ENCODE measurements at places on chromosomes 2 and 18. TPM values are rescaled to one million over a fixed set of nuclear protein-coding genes. Genes with fewer than 3 reads are reported as not detected.

Gene IKZF2
- 4.2 TPM for total RNA-seq

Gene KCNJ13
- total RNA-seq = not detected

GRCh38 chr2:57313678-57314077 lies 732.9 kb upstream of the VRK2 start:
- no peak for DNase-seq

Gene FNDC4
- 14.1 TPM for total RNA-seq

- no peak for DNase-seq
These were observed 101.3 kb downstream of the RAD51AP2 start for GRCh38 chr2:17416884-17417391.

DNA sequence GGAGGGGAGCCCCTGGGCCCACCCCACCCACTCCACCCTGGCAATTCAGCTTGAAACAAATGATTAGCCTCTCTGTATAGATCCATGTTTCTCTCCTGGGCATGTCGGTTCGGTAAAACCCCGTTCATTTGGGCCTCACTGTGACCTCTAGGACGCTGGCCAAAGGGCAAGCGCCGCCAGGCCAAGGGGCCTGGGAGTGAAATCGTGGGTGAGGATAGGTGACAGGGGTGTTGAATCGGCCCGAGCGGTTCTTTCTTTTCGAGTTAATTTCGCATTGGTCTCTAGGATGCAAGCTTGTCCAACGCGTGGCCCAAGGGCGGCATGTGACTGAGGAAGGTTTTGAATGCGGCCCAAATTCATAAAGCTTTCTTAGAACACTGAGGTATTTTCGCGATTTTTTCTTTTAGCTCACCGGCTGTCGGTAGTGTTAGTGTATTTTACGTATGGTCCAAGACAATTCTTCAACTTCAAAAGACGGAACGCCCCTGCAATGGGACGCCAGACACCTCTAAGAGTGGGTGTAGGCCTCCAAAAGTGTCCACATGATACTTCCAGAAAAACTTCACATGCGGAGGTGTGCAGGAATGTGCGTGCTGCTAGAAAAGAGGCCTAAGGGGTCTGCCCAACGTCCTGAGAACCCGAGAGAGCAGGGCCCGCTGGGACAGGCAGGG lies 9.8 kb upstream of the ARID5A start:
- DNase-seq = no peak

GRCh38 chr18:63062246-63062645 lies 257.3 kb downstream of the BCL2 start:
- DNase-seq = no peak

GRCh38 chr2:100752628-100753333 lies 67.2 kb upstream of the NPAS2 start:
- no peak for DNase-seq

DNA sequence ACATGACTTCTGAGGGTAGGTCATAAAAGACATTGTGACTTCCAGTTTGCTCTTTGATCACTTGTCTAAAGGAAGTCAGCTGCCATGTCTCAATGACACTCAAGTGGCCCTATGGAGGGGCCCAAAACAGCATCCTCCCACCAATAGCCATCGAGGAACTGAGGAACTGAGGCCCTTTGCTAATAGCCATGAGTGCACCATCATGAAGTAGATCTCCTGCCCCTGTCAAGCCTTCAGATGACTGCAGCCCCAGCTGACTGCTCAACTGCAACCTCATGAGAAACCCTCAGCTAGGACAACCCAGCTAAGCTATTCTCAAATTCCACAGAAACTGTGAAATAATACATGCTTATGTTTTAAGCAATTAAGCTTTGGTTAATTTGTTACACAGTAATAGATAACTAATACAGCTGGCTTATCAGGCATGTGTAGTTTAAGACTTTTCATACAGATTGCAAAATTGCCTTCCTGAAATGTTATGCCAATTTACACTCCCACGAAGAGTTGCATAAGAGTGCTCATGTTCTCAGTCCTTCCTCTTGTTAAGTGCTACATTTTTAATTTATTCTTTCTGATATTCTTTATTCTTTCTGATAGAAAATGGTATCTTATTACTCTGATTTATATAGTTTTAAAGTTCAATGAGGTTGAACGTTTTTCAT lies 105.6 kb upstream of the NDUFV2 start:
- DNase-seq = no peak

Gene MC2R
- total RNA-seq = not detected

DNA sequence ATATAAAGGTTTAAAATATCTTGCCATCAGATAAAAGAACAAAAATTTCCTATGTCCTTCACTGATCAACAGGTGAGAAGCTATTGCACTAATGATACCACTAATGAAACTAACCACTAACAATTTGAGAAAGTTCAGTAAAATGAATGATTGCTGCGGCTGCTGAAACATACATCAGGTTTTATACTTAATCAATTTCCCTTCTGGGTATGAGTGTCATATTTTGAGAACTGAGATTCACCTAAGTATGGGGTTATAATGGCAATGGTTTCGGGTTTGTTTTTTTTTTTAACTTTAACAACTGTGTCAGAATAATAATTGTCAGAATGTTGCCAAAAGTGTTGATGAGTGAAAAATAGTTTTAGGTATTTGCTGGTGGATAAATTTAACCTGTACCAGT lies 151.3 kb upstream of the SLC39A10 start:
- no peak for DNase-seq

Gene CNOT9
- 61.9 TPM for total RNA-seq

DNA sequence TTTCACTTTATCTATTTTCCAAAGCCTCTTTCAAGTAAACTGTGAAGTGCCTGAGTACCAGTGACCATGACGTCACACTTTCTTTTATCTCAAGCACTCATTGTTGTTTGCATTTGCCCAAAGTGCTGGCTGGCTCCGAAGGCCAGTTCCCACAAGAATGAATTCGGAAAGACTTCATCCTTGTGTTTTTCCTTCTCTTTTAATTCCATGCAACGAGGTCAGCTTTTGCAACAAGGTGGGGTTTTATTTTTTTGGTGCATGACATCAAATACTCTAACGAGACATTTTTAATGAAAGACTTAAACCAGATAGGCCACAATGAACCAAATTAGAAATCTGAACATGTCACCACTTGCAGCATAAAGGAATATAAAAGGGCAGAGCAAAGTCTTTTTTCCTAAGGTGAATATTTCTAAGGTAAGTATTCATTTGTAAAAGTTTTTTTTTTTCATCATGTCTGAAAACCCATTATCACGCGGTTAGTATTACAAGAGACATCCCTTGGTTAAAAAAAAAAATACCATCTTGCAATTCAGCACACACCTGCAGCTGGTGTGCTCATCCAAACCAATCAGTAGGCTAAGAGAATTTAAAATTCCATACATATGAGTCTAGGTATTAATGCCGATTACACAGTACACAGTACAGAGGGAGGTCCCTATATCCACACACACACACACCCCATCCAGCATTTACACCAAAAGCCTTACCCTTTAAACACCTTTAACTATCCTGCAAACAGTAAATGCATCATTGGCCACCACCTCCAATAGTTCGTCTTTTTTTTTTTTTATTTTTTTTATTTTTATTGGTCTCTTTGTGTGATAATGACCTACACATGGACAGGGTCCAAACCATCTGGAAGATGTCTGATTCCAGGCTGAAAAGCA lies 2.3 kb downstream of the ARL4C start:
- DNase-seq = no peak

DNA sequence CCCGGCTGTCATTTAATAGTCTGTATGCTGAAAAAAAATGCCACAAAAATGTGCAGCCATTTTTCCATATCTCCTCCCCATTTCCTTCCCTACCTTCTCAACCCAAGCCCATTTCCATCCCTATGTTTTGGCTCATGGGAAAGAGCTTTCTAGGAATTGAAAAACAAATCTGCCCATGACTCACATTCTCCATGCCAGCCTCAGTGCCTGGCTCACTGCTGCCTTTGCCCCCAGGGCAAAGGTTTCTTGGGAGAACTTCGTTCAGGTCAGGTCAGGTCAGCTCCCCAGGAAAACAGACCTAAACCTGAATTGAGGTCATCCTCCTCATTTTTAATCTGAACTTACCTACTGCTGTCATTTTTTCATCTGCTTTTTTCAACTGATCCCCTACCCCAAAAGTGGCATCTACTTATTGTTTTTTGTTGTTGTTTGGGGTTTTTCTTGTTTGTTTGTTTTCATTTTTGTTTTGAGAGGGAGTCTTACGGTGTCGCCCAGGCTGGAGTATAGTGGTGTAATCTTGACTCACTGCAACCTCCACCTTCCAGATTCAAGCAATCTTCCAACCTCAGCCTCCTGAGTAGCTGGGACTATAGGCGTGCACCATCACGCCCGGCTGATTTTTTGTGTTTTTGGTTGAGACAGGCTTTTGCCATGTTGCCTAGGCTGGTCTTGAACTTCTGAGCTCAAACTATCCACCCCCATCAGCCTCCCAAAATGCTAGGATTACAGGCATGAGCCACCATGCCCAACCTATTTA lies 66.7 kb downstream of the FECH start:
- no peak for DNase-seq

DNA sequence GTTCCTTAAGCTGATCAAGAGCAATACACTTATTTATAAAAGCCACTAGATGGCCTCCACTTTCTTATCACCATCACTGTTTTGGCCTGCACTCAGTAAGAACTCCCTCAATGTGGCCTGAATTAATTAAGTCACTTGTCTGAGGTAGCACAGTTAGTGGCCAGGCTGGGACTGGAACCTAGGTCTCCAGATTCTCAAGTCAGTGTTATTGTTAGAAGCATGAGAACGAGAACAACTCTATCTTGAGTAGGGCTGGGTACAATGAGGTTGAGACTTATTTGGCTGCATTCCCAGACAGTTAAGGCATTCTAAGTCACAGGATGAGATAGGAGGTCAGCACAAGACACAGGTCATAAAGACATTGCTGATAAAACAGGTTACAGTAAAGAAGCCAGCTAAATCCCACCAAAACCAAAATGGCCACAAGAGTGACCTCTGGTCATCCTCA lies 115.8 kb downstream of the SS18 start:
- DNase-seq = no peak

DNA sequence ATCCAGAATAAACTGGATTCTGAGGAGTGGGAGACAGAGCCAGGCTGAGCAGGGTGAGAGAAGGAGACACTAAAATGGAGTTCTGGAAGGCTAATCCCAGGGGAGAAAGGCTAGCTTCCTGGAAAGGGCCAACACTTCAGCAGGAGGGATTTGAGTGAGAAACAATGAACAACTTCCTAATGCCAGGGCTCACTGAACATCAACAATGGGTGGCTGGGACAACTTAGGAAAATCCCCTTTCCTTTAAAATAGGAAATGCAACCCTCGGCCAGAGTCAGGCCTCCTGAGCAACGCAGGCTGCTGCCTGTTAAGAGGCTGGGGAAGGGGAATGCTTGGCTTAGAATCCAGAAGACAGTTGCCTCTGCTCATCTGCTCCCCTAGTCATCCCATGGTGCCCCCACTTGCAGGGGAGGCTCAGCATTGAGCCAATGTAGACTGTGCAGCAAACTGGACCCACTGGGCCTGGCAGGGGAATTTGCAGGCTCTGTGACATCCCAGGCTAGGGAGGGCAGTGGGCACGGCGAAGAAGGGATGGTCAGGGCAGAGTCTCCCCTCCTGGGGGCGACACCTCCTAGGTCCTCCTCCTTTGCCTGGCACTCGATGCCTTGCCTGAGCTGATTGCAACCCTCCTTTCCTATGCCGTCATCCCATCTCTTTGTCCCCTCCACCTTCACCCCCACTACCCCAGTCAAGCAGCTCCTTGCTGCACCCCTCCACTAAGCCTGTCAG lies 182.5 kb downstream of the TNS1 start:
- no peak for DNase-seq

DNA sequence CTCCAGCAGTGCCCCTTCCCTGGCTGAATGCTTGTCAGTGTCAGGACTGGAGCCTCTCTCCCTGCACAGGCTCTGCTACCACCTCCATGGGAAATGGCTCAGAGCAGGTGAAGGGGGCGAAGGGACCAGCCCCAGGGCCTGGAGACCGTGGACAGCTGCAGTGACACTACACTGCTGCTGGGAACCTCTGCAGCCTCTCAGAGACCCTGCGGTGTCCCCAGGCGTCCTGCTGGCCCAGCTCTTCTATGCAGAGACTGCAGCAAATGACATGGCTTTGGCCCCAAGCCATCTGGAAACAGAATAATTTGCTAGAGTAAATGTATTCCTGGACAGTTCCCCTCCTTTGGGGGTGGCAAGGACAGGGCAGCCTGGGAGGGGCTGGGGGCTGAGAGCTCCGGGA lies 53.2 kb downstream of the CIB4 start:
- DNase-seq = peak; percentile 8

DNA sequence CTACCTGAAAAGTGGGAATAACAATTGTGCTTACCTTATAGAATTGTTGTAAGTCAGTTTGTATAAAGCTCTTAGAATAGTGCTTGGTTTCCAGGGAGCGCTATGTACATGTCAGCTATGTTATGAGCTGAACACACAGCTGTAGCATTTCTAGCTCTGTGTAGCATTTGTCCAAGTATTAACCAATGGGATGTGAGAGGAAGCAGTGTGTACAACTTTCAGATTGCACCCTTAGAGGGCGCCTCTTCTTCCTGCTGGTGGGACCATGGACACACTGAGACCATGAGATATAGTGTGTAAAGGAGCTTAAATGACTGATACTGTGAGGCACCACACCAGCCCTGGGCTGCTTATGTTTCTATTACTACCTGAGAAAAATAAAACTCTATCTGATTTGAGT lies 380.2 kb downstream of the LNPK start:
- DNase-seq = no peak

DNA sequence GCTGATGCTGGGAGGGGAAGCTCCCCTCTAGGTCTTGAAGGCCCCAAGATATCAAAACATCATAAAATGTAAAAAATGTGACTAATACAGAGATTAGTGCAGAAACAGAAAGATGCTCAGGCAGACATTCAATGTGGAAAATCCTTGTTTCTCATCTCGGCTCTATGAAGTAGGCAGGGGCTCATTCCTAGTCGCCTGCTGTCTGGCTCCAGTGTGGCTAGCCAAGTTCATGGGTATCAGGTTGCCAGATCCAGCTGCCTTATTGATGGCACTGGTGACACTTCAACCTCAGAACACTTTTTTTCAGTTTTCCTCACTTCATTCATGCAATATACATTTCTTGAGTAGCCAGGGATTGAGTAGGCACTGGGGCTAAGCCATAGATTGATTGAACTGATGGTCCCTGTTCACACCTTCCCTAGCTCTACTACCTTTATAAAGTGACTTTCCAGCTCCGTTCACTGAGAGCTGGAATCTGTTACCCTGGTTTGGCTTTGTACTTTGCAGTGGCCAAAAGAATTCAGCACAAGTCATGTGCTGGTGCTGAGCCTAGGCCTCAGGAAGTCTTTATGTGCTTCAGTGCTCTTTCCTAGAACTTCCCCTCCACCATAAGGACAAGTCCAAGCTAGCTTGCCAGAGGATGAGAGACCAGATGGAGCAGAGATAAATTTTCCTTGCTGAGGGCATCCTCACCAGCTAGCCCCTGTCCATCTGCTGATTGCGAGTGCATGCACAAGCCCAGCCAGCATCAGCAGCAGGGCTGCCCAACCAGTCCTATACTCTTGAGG lies 373.6 kb upstream of the ST6GAL2 start:
- DNase-seq = no peak

DNA sequence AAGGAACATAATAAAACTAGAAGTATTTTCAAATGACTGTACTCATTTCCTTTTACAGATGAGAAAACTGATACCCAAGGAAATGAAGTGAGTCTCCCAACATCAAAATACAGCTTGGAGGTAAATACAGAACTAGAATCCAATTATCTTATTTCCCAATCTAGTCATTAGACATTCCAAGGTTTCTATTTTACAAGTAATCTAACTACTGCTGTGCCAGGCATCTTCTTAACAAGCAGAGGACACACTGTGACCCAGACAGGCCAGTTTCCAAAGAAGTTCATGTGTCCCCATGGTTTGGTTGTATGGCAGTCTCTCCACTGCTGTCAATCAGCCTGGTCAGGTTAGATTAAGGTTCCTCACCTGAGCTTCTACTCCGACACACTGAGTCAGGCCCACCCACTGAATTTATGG lies 143.5 kb downstream of the THADA start:
- DNase-seq = no peak

Measured in WTC11 (cell line).